ENCODE measurements at places on chromosomes 1 and 21.

DNA sequence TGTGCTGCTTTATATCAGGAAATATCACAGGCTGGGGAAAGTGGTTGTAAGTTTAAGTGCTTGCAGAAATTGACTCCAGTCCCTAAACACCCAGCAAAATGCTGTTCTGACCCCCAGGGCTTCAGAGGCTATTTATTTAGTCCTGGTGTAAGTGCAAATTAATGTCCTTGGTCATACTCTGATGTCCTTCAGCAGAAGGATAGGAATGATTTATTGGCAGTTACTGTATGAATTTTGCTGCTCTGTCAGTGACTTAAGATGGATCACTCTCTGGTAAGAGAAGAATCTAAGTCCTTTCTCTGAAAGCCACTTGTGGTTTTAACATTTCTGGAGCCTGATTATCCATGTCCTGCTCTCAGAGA, 21.9 kb downstream of the FAM20B start:
- DNase-seq: no peak

- DNase-seq: no peak
These were observed 222.7 kb downstream of the NUF2 start for GRCh38 chr1:163544441-163544840.

DNA sequence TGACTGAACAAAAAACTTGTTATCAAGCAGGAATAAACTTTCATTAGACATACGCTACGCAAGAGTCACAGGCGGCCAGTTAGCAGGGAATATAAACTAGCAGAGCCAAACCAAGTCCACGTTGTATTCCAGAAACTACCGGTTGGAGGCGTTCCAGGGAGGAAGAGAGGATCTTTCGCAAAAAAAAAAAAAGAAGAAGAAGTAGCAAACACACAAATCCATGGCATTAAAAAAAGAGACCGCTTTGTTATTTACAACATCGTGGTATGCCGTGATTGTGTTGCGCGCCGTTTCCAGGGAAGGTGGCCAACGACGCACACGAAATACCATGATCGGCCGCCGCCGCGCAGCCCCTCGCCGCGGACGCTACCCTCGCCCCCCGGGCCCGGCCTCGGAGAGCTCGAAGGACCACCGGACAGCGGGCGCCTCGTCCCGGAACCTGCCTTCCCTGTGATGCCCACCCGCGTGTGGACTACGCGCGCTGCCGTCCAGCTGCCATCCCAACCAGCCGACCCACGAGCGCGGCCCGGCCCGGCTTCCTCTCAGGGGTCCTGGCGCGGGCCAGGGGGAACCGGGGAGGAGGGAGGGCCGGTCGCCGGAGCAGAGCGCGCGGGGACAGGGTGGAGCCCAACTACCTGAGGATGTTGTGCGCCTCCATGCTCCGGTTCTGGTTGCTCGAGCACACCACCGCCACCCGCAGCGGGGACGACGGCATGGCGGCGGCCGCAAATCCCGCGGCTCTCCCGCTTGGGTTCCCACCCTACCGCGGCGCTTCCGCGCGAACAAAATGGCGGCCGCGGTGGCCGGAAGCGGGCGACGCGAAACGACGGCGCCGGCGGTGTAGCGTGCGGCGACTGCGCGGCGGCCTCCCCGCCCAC, 581 bp downstream of the SSU72 start:
- DNase-seq: peak; percentile 70

DNA sequence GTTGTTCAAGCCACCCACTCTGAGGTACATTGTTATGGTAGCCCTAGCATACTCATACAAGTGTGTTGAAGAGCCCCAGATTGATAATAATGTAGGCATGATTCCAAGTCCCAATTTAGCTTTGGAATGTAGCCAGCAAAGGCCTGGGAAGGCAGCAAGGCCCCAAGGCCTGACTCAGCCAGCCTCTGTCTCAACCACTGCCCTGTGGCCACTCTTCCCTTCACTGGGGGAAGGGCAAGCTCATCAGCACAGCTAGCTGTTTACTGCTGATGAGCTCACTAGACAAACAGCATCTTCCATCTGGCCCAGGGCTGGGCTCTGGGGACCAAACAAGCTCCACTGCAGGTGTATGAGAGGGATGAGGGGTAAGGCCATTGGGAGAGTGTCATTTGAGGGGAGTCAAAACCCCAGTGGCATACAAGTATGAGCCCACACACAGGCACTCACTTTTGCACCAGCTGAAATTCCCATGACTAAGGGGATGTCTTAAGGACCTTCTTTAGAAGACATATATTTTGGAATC, 2.2 kb upstream of the IRF6 start:
- peak; percentile 98 for DNase-seq

DNA sequence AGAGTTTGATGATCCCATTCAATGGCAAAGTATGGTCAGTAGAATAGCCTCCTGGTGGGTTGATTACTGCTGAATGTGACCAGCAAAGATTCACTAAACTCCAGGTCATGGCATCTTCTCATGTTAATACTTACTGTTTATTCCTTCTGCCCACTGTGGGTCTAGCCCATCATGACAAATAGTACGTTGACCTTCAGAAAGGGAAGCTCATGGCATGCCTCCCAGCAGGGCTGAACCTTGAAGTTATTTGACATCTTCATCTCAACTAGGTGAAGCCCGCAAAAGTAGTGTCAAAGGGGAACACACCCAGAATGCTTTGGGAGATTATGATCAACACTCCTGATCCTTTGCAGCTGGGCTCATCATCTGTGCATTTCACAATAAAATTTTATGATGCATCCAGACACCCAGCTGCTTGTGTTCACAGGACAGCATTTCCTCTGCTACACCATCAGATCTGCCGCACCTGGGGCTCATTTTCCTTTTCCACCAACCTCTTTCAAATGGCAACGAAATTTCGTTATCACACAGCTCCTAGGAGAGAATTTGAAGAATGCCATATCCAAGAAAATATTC, 49.6 kb downstream of the HLX start:
- peak; percentile 12 for DNase-seq

DNA sequence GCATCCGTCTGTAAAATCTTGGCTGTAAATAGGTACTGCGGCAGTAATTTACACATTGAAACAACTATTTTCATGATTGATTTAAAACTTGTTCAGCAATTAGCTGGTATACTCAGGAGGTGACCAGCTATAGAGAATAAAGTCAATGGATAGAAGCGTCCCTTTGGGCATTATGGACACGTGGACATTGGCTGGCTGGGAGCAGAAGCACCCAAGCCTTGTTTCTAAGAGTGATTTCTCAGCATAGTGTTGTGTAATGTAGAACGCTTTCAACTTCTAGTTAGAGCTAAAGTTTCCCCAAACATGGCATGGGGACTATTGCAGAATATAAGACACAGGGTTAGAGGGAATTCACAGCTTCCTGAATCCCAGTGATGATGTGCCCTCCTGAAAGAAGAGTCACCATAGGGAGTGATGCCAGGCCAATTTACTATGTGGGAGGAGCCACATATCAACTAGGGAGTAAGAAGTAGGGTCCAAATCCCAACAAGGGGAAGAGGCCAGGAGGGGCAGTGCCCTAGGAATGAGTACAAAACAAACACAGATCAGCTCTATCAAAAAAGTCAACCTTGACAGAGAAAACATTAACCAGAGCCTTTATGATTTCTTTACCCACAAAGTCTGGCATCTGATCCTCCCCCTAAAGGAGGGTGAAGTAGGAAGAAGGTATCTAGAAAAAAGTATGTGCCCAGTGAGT, 92.7 kb downstream of the SUSD4 start:
- DNase-seq: no peak
